ENCODE measurements at places on chromosomes 5 and 9. TPM values are rescaled to one million over a fixed set of nuclear protein-coding genes. Genes with fewer than 3 reads are reported as not detected.

DNA sequence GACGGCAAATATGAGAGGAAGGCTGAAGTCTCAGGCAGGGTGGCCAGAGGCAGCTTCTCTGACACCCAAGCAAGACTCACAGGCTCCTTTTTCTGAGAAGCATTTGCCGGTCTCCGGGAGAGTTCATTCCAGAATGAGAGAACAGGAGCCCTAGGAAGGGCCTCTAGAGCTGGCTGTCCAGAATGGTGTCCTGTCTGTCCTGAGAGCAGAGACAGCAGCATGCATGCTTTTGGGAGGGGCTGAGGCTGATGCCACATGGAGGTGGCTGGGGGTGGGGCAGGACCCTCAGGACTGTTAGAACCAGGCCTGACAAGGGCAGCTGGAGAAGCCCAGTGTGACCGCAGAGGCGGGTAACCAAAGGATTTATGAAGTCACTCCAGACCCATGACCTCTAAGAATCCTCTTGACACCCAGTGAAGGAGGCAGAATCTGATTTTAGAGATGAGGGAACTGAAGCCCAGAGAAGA is 60.0 kb downstream of the SHB start:
- no peak for DNase-seq

GRCh38 chr9:4573634-4574389 is 83.5 kb downstream of the SLC1A1 start:
- DNase-seq = no peak

- DNase-seq = no peak
Observed at GRCh38 chr9:113934829-113935676, 58.9 kb downstream of the ZNF618 start.

- DNase-seq = no peak
Observed at GRCh38 chr5:639253-639530, 27.1 kb downstream of the CEP72 start.

GRCh38 chr5:16417398-16418074 is 48.1 kb downstream of the ZNF622 start:
- no peak for DNase-seq

DNA sequence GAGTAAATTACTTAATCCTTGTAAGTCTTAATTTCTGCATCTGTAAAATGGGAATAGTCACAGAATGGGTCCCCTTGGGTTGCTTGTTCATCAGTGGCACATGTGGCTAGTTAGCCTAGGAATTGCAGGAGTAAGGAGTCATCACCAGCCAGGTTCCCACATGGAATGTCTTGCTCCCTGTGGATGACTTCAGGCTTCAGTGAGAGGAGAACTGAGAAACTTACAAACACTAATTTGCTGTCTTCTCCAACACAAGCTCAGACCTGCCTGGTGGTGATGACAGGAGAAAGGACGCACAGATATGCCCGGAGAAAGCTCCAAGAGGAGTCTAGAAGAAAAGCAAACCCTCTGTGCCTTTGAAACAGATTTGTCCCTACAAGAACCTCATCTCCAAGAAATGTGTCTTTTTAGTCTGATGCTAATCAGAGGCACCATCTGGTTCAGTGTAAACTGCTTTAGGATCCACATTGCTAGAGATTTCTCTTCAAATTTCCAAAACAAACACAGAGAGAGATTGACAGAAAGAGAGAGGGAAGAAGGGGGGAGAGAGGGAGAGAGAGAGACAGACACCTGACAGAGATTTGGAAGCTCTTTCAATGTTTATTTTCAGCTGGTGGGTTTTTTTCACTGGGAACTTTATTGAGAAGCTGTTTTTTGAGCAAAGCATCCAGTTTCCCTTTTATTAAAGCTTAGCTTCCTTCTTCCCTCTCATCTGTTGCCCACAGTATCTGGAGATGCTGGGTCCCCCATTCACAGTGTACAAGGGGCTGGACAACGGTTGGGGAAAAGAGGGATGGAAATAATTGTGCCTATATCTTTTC is 128.3 kb downstream of the DOCK2 start:
- DNase-seq = no peak

VCAN gene
- polyA plus RNA-seq = 2.1 TPM

F2R gene
- 0.25 TPM for polyA plus RNA-seq

NTMT1 gene
- 36.1 TPM for polyA plus RNA-seq

TMEM174 gene
- polyA plus RNA-seq = not detected

DNA sequence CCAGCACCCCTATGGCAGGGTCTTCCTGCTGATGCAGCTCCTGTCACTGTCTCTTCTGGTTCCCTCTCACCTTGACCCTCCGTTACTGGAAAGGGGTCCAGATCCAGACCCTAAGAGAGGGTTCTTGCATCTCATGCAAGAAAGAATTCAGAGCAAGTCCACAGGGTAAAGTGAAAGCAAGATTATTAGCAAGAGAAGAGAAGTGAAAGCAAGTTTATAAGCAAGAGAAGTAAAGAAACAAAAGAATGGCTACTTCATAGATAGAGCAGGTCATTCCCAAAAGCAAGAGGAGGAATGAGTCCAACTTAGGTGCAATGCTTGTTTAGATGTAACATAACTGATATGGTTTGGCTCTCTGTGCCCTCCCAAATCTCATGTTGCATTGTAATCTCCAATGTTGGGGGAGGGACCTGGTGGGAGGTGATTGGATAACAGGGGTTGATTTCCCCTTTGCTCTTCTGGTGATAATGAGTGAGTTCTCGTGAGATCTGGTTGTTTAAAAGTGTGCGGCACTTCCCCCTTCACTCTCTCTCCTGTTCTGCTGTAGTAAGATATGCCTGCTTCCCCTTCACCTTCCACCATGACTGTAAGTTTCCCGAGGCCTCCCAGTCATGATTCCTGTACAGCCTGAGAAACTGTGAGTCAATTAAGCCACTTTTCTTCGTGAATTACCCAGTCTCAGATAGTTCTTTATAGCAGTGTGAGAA is 183.3 kb downstream of the MED10 start:
- DNase-seq = no peak

GRCh38 chr9:125744616-125745015 is 2.6 kb upstream of the PBX3 start:
- DNase-seq = no peak

GRCh38 chr9:297104-297972 is 82.7 kb downstream of the DOCK8 start:
- DNase-seq = peak; percentile 63

AIF1L gene
- not detected for polyA plus RNA-seq

NXNL2 gene
- not detected for polyA plus RNA-seq
